ENCODE measurements at places on chromosomes 7 and 10.

DNA sequence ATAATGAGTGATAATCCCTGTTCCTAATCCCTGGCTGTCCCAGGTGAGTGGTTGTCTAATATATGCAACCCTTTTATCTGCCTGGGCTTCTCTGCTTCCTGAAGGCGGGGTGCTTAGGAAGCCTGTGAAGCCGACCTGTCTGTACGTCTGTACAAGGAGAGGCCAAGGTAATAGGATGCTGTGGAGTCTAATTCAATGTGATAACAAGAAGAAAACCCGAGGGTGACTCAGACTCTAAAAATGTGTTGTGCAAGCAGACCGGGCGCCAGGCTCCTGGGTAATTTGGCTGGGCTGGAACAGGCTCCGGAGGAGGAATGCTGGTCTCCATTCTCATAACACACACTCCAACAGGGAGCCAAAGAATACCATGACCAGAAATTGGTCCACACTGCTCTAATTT, 43.6 kb downstream of the THNSL1 start:
- no peak overlapping the region for H3K27ac ChIP-seq
- H3K36me3 ChIP-seq: no peaks in the 10 kb centered on the region
- no peaks in the 10 kb centered on the region for H3K27me3 ChIP-seq
- no peaks in the 10 kb centered on the region for H3K4me1 ChIP-seq
- no peak overlapping the region for H3K4me3 ChIP-seq
- peak; percentile 18 for DNase-seq

- no peaks in the 10 kb centered on the region for H3K27me3 ChIP-seq
- no peaks in the 10 kb centered on the region for H3K4me1 ChIP-seq
- no peak overlapping the region for H3K27ac ChIP-seq
Measured at GRCh38 chr10:31304291-31304970, 14.6 kb upstream of the ZEB1 start.

DNA sequence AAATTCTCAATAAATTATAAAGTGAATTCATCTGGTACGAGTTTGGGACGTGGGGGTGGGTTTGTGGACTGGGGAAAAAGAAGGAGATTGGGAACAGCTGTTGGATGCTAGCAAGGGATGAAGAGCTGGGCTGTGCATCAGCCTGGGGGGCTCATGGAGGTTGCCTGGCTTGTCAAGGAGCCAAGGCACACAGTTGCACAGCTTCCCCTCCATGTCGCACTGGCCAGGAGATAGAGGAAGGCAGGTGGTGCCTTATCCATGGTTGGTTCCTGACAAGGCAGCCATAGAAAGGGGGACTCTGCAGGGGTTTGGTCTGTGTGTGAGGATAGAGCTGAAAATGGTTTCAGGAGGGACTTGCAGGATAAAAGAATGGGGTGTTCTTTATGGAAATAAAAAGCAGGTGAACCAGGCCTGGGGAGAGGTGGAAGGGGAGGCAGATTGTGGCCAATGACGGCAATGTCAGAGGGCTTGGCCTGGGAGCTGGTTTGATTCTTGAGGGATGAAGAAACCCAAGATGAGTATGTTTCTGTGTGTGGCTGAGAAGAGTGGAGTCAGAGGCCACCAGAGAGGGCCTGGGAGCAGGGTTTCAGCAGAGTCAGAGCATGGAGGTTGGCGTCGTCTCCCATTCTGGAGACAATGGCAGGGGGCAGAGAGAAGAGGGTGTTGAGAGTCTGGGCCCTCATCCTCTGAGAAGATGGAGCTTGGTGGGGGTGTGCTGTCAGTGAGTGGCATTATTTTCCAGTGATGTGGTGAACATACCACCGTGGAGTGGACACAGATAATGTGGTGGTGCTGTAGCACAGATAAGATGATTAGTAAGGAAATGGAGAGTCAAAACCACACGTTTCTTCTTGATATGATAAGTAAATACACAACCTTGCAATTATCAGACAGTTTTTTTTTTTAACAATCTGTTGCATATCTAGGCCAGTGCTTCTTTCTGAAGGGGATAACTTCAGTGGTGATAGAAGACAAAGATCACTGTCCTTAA, 108.2 kb downstream of the PTPN20 start:
- H3K36me3 ChIP-seq: no peaks in the 10 kb centered on the region
- no peak overlapping the region for H3K27ac ChIP-seq
- H3K27me3 ChIP-seq: no peaks in the 10 kb centered on the region
- no peak overlapping the region for H3K4me3 ChIP-seq

- H3K4me1 ChIP-seq: no peaks in the 10 kb centered on the region
- H3K4me3 ChIP-seq: no peak overlapping the region
- no peaks in the 10 kb centered on the region for H3K36me3 ChIP-seq
- H3K27me3 ChIP-seq: no peaks in the 10 kb centered on the region
Measured at GRCh38 chr10:27360581-27361172, 120.1 kb upstream of the ACBD5 start.

All from uterus (tissue), 4 donors.